Activated CD4-positive, alpha-beta T cell treated with anti-CD3 and anti-CD28 coated beads, Interleukin-2, amount 50 U/mL, for 24 hours (primary cell): ENCODE measurements at places on chromosomes 3 and 15.

- no peak for DNase-seq
These were observed 643 bp downstream of the CDAN1 start for GRCh38 chr15:42736178-42736792.

- no peak for DNase-seq
These were observed 320.6 kb downstream of the MECOM start for GRCh38 chr3:169342652-169343505.

- no peak for DNase-seq
These were observed 17.9 kb upstream of the COPG1 start for GRCh38 chr3:129231331-129232119.

DNA sequence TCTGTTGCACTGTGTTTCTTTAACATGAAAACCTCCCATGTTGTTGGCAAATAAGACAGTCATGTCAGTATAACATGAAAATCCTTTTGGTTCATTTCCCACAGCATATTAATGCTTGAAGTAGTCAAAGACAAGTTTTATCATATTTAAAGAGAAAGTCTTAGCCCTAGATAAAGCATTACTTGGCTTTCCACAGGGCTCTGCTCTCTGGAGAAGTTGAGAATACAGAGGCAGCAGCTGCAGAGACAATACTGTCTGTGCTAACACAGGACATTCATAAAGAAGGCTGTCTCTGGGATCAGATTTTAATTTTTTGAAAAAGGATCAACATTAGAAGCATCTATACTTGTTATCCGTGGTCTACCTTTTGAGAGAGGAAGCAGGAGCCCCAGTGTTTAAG lies 103.4 kb upstream of the SAMMSON start:
- no peak for DNase-seq

DNA sequence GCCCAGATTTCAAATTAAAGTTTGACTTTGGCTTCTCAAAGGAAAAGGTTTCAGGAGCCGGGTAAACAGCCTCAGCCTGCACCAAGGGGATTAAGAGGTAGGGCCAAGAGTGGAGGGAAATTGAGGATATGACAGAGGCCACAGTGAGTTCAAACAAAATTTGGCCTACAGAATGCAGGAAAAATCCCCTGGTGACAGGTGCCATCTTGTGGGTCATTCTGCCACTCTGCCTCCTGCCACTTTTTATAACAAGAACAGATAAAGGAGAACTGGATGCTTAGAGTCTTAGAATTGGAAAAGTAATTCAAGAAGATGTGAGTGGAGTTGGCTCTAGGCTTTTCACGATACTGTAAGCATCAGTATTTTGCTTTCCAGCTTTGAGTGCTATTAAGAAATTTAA lies 253.2 kb downstream of the NR2F2 start:
- no peak for DNase-seq

- DNase-seq: no peak
These were observed 29.6 kb upstream of the CRTC3 start for GRCh38 chr15:90500171-90500570.

GRCh38 chr3:152364237-152364636 lies 95.5 kb downstream of the MBNL1 start:
- no peak for DNase-seq

- no peak for DNase-seq
These were observed 210.9 kb upstream of the KCNMB2 start for GRCh38 chr3:178325330-178325729.

GRCh38 chr3:97388774-97389173 lies 375.8 kb upstream of the ARL6 start:
- no peak for DNase-seq

DNA sequence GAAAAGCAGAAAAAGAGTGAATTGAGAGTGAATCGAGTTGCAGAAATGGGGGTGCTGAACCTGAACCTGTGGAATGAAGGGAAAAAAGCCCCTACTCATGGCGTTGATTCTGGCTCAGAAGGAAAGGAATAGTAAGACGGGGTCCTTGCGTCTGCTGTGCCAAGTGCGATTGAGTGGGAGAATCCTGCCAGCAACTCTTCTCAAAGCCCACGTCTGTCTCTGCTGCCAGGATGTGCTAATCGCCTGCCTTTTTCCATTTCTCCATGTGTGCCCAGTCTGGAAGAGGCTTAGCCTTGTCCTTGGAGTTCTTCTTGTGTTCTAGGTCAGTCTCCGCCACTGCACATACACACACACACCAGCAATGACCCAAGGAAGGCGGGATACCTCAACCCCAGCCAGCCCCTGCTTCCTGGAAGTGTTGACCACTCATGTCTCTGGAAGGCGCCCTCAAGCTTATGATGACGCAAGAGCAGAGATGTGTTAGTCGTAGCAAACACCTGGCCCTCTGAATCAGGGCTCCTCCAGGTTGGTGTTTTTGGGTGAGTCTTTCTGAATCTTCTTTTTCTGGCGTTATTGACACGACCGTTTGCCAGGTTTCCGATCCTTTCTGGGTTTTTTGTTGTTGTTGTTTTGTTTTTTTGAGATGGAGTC lies 262.4 kb upstream of the PROK2 start:
- DNase-seq: no peak

DNA sequence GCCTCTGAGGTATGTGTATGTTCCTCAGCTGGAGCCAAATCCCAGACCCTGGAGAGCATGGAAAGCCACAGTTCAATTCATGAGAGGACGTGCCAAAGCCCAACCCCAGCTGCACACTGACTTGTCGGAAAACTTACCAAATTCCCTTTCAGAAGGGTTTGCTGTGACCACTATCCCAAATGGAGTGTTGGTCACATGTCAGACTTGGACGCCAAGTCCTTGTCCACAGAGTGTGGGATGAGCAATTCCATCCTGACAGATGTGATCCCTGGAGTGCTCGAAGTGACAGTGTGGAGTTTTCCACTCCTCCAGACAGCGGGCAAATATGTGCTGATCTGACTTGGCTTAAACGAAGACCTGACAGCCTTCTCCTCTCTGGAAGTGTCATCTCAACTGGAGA lies 71.2 kb downstream of the RORA start:
- DNase-seq: no peak

GRCh38 chr3:31953091-31953490 lies 28.0 kb downstream of the OSBPL10 start:
- no peak for DNase-seq

GRCh38 chr3:150308037-150308319 lies 100.1 kb upstream of the TSC22D2 start:
- DNase-seq: no peak
